ENCODE measurements at places on chromosomes 3 and 15.

- DNase-seq, result no peak
Observed at GRCh38 chr15:70435872-70436271, 327.5 kb downstream of the UACA start.

DNA sequence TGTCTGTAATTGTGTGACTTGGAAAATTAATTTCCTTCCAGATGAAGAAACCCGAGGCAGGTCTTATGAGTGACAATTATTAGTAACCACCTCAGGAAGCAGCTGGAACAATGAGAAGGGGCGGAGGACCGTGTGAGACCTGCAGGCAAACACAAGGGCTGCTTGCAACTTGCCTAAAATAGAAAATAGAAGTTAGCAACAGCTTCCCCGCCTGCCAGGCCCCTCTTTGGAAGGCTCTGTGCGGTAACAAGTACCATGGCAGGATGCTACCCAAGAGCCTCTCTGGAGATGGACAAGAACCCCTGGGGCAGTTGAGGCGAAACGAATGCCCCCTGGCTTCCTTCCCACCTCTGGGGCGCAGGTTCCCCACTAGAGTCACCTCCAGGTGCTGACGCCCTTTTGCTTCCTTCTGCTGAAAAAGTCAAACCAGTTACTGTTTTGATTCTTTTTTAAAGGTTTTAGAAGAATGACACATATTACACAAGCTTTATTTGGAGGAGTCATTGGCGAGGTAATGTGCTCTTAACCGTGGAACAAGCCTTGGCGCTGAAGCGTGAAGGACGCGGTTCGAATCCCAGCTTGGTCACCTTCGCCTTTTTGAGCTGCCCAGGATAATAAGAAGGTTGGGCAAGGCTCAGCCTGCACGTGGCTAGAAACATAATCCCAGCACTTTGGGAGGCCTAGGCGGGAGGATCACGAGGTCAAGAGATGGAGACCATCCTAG, 47.0 kb upstream of the SYNM start:
- no peak for DNase-seq

- no peak for DNase-seq
Observed at GRCh38 chr3:146195030-146195429, 34.0 kb upstream of the PLOD2 start.

- DNase-seq, result no peak
Observed at GRCh38 chr3:44421280-44421679, 56.2 kb downstream of the ZNF445 start.

- DNase-seq, result no peak
Observed at GRCh38 chr15:56894601-56895000, 23.8 kb upstream of the TCF12 start.

- no peak for DNase-seq
Observed at GRCh38 chr3:134323966-134324962, 50.0 kb downstream of the AMOTL2 start.

- no peak for DNase-seq
Observed at GRCh38 chr3:184662187-184662586, 49.7 kb downstream of the MAGEF1 start.

GRCh38 chr15:73295630-73296286, 73.0 kb downstream of the HCN4 start:
- DNase-seq, result no peak

- no peak for DNase-seq
Observed at GRCh38 chr3:8749316-8749715, 15.7 kb downstream of the CAV3 start.

GRCh38 chr3:106906074-106906473, 471.2 kb upstream of the CCDC54 start:
- no peak for DNase-seq

GRCh38 chr3:152225201-152225600, 43.5 kb upstream of the MBNL1 start:
- no peak for DNase-seq

- no peak for DNase-seq
Observed at GRCh38 chr3:155369735-155370134, 76.3 kb upstream of the STRIT1 start.

DNA sequence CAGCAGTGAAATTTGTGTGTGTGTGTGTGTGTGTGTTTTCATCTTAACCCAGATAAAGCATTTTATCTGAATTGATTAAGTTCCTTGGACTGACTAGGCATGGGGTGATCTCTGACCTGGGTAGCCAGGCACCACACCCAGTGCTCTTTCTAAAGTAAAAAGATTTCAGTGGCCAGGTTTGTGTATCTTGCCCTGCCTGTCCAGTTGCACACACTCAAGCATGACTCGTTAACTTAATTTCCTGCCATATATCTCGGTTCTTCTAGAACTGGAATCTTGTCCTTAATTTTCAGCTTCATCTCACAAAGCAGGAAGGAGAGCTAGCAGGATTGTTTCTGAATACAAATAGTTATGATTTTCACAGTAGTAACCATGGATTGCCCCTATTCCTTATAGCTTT, 17.0 kb downstream of the TM4SF18 start:
- DNase-seq, result no peak

DNA sequence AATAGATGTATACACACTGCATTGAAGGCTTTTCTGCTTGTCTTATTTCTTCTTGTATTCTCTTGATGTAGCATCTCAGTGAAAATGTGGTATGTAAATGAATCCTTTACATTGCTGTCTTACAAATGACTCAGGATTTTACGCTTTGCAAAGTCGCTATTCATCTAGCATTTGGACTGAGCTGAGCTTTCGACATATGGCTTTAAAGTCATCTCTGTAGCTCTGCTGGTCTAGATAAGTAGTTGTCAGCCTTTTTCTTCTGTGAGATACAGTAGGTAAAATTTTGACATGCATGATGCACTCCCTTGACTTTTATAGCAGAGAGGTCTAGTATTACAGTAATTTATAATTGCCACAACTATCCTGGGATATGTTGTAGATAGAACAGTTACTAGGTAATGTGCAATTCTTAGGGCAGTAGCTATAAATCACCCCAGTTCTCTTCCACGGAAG, 16.8 kb downstream of the MEF2A start:
- DNase-seq, result no peak

- DNase-seq, result no peak
Observed at GRCh38 chr3:32843510-32844321, 25.9 kb downstream of the TRIM71 start.

DNA sequence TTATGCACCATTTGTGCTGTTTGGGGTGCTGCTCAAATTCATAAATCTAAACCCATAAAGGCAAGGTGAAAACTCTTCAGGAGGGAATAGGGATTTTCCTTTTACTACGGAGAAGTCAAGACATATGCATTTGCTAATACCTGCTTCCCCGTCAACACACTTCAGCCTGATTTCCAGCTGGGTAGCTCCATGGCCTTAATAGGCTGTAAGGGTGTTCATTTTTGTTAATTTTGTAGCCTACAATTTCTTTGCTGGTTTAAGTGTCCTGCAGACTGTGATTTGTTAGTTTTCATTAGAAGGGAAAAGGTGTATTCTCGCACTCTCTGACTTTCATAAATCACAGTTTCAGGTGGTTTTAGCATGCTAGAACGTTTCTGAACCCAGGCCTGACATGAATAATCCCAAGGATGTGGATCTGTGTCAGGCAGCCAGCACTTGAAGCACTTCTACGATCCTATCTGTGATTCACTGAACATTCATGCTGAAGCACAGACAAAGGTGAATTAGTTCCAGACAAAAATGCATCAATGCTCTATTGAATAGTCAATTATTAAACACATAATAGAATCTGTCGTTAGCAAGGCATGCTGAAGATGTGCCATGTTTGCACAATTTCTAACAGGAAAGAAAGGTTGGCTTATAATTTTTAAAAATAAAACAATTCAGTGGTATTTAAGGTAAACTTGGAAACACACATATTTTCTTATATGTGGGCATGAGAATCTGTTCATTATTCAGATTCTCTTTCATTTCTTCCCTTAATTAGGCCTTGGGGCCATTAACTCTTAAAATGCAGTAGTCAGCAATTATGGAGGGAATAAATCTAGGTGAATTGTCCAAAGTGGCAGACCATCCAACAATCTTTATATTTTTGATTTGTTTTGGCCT, 17.9 kb upstream of the NMNAT3 start:
- no peak for DNase-seq

- no peak for DNase-seq
Observed at GRCh38 chr3:165459111-165459510, 262.9 kb upstream of the SLITRK3 start.

GRCh38 chr3:966341-966740, 126.5 kb upstream of the CNTN6 start:
- no peak for DNase-seq

DNA sequence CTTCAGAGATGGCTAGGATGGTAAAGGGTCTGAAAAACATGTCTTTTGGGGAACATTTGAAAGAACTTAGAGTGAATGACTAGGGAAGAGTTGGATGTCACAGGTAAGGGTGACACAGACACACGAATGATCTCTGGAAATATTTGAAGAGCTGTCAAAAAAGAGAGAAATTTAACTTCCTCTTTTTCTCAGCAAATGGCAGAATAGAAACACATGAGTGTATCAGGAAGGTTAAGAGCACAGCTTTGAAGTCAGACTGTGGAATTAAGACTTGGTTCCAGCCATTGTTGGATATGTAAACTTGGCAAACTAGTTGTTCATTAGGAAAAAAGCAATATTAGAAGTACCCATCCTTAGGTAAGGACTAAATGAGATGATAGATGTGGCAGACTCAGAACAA, 117.7 kb downstream of the IMPG2 start:
- no peak for DNase-seq

DNA sequence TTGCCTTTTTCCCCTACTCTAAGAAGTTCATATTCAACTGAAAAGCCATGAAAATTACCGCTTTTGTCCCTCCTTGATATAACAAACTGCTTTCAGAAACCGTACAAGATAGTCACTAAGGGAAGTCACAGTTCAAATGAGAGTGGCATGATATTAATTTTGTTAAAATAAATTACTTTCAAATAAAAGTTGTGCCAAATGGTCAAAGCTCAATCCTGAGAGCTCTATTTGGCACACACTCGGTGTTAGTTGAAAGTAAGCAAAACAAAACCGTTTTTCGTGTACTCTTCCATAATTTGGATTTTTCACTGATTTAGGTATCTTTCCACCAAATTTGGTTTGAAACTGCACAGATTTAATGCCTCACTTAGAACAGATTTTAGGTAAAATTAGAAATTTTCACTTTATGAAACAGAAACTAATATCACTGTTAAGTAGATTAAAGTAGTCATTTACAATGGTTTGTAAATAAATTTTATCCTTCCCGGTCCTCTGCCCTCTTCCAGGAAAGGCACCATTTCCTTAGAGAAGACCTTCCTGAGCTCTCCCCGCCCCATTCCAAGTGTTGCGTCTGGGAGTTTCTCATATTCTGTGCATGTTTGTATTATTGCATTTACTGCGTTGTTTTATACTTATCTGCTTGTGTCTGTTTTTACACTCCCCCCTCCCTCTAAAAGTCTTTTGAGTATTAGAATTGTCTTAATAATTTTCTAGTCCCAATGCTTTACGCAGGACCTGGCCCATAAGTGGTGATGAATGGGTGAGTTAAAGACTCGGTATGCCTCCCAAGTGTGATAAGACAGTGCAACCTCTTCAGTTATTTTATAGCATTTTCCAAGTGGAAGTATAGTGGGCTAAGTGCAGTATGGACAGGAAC, 853 bp downstream of the TCAIM start:
- DNase-seq, result no peak

GRCh38 chr3:101998256-101998926, 149.1 kb downstream of the NFKBIZ start:
- no peak for DNase-seq

- no peak for DNase-seq
Observed at GRCh38 chr15:80595396-80595795, 99.7 kb upstream of the ABHD17C start.

GRCh38 chr3:142907996-142908395, 19.1 kb upstream of the PCOLCE2 start:
- no peak for DNase-seq

GRCh38 chr3:154776549-154777225, 303.4 kb upstream of the MME start:
- DNase-seq, result no peak

DNA sequence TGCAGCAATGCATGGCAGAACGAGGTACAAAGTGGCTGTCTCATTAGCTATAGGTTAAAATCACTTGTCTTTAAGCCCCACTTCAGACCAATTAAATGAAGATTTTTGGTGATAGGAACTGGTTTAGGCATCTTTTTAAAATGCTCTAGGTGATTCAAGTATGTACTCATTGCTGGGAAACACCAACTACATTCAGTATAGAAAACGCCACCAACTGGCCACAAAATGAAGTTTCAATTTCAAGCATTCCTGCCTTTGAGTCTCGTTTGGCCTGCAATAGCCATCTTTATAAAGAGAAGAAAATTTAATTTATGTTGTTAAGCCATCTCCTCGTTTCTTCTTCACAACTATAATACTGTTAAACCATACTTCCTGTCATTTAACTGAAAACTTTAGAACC, 587.9 kb downstream of the GBE1 start:
- no peak for DNase-seq

- DNase-seq, result no peak
Observed at GRCh38 chr3:156017352-156018030, 102.9 kb upstream of the KCNAB1 start.

- no peak for DNase-seq
Observed at GRCh38 chr3:86563400-86563970, 427.5 kb downstream of the VGLL3 start.

DNA sequence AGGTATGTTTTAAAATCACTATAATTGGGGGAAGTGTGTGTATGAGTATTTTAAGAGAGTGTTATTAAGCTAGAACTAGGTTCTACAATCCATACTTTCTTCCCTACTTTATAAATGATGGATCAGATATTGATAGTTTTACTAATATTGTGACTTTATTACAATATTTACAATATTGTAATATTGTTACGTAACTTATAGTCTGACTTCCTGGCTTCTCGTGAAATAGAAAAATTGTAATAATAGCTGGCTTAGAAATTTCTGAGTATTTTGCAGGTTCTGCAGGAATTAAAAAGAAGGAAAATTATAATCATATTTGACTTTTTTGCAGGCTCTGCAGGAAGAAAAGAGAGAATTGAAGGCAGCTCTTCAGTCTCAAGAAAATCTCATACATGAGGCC, 60.0 kb downstream of the CEP63 start:
- no peak for DNase-seq

DNA sequence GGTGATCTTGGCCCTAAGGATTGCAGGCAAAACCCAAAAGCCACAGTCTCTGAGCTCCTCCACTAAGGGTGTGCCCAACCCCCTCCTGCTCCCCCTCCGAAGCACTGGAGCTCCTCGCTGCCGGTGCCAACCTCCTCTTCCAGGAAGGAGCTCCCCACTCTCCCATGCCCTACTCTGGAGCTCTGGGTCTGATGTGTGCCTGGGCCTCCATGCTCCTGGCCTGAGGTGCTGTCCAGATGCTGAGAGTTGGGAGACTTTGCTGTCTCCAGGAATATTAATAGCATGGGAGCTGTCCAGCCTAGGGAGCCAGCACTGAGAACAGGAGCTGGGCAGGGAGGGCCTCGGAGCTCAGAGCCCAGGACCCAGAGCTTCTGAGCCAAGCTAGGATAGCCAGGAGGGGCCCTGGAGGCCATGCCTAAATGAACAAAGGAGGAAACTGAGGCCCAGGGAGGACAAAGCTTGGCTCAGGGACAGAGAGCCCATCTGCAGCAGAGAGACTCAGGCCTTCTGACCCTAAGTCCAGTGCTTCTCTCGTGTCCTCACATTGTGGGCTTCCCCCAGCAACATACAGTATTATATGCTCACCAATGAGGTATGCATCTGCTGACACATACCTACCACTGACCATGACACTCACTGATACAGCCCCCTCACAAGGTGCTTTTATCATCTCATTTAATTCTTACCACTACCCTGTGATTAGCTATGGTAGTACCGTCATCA, 36.9 kb upstream of the HERC1 start:
- DNase-seq, result no peak

GRCh38 chr3:105152987-105153386, 213.7 kb upstream of the ALCAM start:
- DNase-seq, result no peak

GRCh38 chr15:62053439-62054085, 6.7 kb downstream of the VPS13C start:
- no peak for DNase-seq

Measured in stimulated activated CD8-positive, alpha-beta memory T cell treated with anti-CD3 and anti-CD28 coated beads, Interleukin-2, amount 100 ng/mL, for 1 hour (primary cell).